ENCODE measurements at places on chromosomes 12 and 14.
A peak's percentile ranks its signal among the peaks of the same experiment; 100 is the strongest.

GRCh38 chr12:25063873-25064628 is 115.2 kb upstream of the BCAT1 start:
- DNase-seq = no peak

- DNase-seq = no peak
These were observed 2.0 kb downstream of the SCYL2 start for GRCh38 chr12:100268835-100269564.

GRCh38 chr14:75909630-75910029 is 72.2 kb downstream of the TGFB3 start:
- DNase-seq = no peak

DNA sequence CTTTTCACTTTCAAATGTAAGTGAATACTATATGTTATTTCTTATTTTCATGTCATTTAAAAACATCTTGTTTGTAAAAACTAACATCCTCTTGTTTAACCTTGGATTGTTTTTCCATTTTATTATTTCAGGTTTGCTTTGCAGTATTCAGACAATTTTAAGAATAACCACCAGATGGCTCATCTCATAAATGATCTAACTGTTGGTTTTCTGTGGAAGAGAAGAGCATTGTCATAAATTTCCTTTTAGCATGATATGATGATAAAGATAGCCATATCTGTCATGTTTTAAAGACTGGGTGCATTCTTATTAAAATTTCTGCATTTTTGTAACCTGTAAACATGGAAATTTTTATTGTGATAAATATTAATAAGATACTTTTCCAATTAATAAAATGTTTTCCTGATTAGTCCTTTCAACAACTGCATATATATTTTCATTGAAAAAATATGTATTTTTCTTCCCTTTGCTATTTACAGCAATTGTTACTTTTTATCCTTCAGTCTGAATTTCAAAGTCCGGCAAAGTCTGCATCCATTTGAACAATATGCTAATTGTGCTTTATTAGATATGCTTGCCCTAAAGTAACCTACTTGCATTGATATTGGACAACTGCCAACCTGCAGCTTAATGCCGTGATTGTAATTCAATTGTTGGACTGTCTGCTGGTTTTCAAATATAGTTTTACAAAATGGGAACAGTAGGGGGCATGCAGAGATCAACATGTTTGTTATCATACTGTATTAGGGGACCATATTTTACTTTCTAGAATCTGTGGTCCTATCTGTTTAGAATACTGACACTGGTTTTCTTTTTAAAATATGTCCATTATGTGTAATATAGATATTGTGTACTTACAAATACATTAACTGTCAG is 163.4 kb downstream of the GARIN6 start:
- DNase-seq = no peak

DNA sequence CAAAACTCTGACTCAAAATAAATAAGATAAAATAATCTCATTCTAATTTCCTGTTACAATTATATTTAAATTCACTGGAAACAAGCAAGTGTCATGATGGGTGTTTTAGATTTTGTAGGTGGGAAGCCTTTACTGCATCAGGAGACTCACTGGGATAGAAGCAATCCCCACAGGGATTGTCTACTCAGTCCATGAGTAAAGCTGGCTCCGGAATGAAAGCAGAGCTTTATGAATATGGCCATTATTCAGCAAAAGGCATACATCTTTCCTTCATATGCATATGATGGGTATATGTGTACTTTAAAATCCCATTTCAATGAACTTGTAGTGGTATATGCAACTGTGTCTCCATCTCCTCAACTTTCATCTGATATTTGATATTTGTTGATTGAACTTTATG is 25.4 kb upstream of the PPM1H start:
- DNase-seq = no peak

DNA sequence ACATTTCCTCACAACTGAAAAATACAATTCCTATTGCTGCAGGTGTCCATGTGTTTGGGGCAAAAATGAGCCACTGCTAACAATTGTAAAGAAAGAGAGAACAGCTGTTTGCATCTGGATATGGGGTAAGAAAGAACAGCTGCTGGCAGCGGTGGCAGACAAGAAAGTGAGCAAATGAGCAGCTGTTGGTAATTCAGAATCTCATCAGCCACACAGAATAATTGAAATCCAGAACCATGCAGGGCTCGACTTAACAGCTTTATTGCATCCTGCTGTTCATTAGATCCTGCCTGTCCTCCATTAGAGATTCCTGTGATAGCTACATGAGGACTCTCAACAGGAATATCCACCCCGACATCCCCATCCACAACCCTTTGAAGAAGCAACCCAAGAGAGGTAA is 62.5 kb upstream of the TSPAN8 start:
- DNase-seq = no peak

DNA sequence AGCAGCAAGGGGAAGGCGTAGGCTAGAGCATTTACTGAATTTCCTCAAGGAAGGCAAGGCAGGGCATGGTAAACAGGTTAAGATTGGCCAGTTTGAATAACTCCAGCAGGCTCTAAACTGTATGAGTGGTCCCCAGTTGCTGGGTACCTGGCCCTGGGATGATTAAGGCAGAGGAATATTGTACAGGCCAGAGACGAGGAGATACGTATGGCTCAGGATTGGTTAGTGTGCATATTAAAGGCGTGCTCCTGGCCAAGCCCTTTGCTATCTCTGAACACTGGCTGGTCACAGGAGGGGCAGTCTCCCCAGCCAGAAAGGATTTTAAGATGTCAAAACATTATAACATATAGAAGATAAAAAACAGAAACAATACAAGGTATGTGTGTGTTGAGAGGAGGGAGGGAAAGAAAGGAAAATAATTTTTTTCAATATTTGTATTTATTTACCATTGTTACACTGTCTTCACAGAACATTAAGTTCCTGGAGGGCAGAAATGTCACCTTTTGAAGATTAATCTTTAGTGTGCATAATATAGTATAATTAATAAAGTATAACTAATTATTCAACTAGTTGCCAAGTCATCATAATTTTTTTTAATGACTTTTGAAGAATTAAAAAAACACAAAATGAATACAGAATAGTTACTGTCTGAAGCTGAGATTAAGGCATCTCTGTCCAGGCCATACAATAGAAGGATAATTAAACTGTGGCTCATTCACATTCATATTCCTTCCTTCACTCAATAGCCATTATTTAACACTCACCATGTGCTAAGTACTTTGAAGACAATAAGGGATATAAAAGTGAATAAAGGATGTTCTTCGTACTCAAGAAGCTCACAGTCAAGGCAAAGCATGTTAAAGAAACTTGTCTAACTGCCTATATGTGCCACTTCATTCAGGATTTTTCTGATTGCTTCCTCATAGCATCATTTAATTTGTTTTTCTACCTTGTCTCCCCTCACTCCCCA is 41.9 kb downstream of the DCP1B start:
- no peak for DNase-seq

- no peak for DNase-seq
These were observed 221.2 kb downstream of the NELL2 start for GRCh38 chr12:44654646-44655639.

GRCh38 chr12:64083285-64084210 is 138.5 kb downstream of the KICS2 start:
- no peak for DNase-seq

GRCh38 chr12:12327802-12328201 is 22.2 kb downstream of the MANSC1 start:
- no peak for DNase-seq

DNA sequence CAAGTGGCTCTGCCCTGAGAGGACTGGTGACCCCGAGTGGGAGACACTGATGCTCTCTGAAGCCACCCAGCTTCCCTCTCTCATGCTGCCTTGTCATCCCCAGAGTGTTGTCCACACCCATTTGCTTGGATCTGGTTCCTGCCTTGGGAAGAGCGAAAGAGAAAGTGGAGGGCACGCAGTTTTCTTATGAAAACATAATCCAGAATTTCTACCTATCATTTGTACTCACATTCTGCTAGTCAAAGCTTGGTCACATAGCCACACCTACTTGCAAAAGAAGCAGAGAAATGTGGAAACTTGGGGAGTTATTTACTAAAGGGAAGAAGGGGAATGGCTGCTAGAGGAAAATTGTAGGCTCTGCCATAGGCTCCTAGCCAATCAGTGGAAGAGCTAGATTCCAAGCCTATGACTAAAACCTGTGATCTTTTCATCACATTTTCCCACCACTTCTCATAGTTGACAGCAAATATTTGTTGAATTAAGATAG is 326.3 kb downstream of the ZFP36L1 start:
- DNase-seq = no peak

GRCh38 chr12:52884526-52885293 is 20.2 kb downstream of the KRT8 start:
- DNase-seq = peak; percentile 78

- DNase-seq = no peak
These were observed 3.5 kb downstream of the TEDC1 start for GRCh38 chr14:105494606-105494929.

GRCh38 chr12:92462049-92462448 is 240.7 kb upstream of the PLEKHG7 start:
- DNase-seq = no peak

GRCh38 chr12:32600681-32601080 is 78.4 kb upstream of the DNM1L start:
- DNase-seq = no peak

DNA sequence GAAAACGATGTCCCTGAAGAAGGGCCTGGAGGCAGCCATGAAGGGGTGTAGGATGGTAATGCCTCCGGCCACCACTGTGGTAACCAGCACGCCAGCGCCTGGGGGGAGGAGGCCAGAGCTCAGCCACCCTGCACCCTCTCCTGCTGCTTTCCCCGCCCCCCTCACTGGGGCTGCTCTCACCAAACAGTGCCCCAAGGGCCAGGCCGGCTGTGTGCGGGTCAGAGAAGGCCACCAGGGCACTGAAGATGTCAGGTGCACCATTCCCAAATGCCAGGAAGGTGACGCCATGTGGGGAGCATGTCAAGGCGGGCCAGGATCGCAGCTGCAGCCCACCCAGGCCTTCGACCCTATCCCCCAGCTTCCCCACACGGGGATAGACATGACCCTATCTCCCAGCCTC is 14.5 kb downstream of the SLC8B1 start:
- no peak for DNase-seq

DNA sequence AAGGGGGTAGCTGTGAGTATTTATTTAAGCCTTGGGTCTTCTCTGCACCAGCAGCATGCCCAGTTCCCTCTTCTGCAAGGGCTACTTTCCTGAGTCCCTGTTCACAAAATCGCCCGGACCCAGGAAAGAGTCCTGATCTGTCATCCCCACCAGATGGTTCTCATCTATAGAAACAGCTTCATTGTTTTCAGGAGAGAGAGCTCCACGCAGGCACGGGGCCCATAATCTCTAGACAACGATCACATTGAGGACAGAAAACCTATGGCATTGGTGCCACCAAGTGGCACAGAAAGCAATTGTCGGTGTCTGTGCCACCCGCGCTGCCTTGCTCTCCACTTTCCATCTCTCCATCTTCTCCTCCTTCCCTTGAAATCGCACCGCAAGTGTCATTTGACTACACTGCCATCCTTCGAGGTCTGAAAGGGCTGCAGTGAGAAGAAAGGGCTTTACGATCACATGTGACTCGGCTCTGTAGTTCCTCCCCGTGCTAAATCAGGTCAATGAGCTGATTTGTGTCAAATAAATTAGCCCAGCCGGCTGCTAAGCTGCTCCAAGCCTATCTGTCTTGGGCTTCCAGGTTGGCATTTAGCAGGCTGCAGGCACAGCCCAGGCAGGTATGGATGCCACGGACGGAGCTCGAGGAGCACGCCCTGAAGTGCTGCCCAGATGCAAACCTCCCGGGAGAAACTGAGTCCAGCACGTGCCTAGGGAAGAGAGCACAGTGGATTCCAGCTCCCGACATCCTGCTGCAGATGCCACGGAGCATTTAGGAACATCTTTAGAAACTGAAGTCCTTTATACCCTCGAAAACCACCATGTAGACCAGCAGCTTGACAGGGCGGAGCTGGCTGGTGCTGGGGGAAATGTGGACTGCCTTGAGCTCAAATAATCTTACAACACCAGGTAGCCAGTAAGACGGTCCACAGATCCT is 28.8 kb downstream of the SPRING1 start:
- peak; percentile 22 for DNase-seq

DNA sequence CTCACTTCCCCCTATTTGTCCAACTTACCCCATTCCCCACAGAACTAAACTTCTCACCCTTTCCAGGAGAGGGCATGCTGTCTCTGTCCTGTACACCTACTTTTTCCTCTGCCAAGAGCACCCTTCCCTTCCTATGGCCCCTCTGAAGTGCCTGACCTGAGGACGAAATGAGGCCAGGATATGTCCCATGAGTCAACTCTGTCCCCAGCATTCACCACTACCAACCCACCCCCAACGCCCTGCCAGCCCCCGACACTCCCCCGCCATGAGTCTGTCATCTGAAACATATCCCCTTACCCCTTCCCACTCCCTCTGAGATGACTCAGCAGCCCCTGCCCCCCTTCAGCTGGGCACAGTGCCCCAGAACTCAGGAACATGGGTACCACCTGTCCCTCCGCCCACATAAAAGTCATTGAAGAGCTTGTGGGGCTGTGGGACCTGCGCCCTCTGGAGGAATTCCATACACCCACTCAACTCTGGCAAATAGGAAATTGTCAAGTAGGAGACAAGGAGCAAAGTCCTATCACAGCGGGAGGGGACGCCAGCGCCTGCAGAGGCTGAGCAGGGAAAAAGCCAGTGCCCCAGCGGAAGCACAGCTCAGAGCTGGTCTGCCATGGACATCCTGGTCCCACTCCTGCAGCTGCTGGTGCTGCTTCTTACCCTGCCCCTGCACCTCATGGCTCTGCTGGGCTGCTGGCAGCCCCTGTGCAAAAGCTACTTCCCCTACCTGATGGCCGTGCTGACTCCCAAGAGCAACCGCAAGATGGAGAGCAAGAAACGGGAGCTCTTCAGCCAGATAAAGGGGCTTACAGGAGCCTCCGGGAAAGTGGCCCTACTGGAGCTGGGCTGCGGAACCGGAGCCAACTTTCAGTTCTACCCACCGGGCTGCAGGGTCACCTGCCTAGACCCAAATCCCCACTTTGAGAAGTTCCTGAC is 26.3 kb downstream of the ITGA7 start:
- DNase-seq = peak; percentile 41

DNA sequence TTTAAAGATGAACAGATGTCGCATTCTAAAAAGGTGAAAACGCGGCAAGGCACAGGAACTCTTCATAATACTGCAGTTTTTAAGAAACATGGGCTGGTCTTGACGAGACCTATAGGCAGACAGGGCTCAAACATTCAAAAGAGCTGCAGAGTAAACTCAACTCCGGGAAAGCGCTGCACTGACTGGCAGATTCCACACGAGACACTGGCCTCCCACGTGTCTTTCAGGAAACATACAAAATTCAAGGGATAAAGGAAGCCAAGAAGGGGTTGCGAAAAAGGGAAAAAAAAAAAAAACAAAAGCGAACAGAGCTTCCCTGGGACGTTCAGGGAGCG is 614 bp upstream of the ARF6 start:
- DNase-seq = peak; percentile 41

- DNase-seq = no peak
These were observed 110.8 kb downstream of the NUAK1 start for GRCh38 chr12:106027911-106028310.

- DNase-seq = no peak
These were observed 294.3 kb upstream of the RTL1 start for GRCh38 chr14:101197595-101198397.

Measured in stimulated activated CD4-positive, alpha-beta T cell treated with anti-CD3 and anti-CD28 coated beads, Interleukin-4, amount 100 ng/mL, for 4 hours (primary cell).